CD4-positive, alpha-beta T cell treated with Interleukin-4 for 4 hours (primary cell): ENCODE measurements at places on chromosomes 11 and 22.

GRCh38 chr11:122261546-122261945 lies 145.5 kb upstream of the BLID start:
- no peak for DNase-seq

- DNase-seq = no peak
These were observed 105.9 kb upstream of the BDNF start for GRCh38 chr11:27806122-27806521.

DNA sequence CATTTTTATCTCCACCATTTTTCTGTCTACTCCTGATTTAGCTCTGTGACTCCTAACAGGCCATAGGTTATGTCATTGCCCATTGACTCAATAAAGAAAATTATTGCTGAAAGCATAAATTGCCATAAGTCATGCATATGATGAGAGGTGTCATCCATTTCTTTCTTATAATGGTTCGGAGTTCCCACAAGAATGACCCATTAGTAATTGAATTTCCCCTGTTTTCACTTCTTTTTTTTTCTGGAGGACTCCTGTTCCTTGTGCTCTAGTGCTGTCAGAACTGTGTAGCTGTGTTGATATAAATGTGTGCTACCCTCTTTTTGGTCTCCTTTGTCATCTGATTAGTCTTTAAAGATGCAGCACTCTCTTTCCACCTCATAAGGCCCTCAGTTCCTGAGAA lies 22.9 kb upstream of the CARD18 start:
- DNase-seq = no peak

GRCh38 chr11:10561043-10561818 lies 7.2 kb downstream of the LYVE1 start:
- no peak for DNase-seq

DNA sequence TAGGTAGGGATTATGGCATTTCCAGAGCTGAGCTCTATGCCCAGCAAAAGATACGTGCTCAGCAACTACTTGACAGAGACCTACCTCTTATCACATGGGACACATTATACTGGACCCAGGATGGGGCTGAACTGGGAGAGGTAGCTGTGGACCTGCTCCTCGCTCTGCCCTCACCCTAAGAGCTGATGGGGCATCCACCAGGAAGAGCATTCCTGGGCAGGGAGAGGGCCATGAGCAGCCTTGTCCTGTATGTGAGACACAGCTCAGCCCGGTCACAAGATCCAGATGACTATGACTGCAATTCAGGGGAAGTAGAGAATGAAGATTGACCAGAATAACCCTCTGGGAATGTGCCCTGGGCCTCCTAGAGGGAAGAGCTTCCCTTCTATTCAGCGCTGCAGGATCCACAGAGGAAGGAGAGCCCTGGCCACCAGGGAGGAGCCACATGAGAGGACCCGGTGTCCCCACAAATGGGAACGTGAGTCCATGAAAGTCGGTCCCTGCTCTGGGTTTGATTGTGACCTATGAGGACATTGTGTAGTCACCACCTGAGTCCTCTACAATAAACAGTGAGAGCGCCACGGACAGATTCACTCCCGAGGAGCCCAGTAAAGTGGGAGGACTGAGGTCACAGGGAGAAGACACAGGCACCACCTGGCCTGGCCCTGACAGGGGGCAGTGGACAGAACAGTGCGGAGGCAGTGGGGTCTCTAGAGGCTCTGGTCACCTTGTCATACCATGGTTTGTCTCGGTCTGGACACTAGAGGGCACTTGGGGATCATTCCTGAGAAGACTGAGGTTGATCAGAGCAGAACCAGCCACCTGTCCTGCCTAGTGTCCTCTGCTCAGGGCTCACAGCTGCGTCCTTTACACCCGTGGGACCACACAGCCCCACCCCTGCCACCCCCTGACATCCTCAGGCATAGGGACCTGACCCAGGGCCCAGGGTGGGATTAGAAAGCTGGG lies 99.5 kb downstream of the ZNF280B start:
- no peak for DNase-seq

GRCh38 chr22:39625569-39626537 lies 55.3 kb downstream of the CACNA1I start:
- no peak for DNase-seq

DNA sequence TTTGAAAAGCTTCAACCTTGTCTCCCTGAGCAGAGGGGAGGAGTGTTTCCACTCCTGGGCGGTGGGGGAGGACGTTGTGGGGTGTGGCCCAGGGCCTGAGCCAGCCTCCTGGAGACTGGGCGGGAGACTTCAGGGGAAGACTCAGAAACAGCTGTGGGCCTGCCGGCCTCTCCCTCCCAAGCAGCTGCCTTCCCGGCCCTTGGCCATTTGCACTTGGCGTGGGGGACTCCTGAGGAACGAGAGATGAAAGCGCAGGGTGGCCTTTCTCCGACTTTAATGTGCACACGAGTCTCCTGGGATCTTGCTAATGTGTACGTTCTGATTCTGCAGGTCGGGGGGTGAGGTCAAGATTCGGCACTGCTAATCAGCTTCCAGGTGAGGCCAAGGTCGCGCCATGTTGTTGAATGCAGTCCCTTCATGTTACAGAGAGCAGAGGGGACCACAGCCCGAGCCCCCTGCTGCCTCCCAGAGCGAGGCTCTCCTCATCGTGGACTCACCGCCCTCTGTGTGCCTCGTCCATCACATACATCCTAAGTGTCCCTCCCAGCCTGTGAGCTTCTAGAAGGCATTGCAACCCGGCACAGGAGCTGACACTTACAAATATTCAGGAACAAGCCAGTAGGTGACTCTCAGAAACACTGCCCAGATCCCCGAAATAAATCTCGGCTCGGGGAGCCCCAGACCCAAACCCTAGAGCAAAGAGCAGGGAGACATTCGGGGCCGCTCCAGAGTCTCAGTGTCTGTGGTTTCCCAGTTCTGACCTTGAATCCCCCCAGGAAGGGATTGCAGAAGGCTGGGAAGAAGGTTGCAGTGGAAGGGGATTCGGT lies 7.7 kb downstream of the LIF start:
- no peak for DNase-seq

GRCh38 chr11:56700914-56701485 lies 2.1 kb downstream of the OR9G1 start:
- no peak for DNase-seq

- DNase-seq = no peak
These were observed 9.4 kb downstream of the SIDT2 start for GRCh38 chr11:117187799-117188481.
